GM04503 (cell line): ENCODE measurements at places on chromosomes 1 and 21.

GRCh38 chr1:147664206-147664605 is 6.1 kb downstream of the ACP6 start:
- no peak for DNase-seq

DNA sequence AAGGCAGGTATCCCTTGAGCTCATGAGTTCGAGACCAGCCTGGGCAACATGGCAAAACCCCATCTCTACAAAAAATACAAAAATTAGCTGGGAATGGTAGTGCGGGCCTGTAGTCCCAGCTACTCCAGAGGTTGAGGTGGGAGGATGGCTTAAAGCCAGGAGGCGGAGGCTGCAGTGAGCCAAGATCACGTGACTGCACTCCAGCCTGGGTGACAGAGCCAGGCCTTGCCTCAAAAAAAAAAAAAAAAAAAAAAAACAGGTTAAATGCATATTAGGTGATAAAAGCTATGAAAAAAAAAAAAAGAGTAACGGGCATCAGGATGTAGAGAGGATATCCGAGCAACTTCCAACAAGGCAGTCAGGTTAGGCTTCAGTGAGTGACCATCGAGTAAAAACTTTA is 2.8 kb upstream of the SRRM1 start:
- no peak for DNase-seq

DNA sequence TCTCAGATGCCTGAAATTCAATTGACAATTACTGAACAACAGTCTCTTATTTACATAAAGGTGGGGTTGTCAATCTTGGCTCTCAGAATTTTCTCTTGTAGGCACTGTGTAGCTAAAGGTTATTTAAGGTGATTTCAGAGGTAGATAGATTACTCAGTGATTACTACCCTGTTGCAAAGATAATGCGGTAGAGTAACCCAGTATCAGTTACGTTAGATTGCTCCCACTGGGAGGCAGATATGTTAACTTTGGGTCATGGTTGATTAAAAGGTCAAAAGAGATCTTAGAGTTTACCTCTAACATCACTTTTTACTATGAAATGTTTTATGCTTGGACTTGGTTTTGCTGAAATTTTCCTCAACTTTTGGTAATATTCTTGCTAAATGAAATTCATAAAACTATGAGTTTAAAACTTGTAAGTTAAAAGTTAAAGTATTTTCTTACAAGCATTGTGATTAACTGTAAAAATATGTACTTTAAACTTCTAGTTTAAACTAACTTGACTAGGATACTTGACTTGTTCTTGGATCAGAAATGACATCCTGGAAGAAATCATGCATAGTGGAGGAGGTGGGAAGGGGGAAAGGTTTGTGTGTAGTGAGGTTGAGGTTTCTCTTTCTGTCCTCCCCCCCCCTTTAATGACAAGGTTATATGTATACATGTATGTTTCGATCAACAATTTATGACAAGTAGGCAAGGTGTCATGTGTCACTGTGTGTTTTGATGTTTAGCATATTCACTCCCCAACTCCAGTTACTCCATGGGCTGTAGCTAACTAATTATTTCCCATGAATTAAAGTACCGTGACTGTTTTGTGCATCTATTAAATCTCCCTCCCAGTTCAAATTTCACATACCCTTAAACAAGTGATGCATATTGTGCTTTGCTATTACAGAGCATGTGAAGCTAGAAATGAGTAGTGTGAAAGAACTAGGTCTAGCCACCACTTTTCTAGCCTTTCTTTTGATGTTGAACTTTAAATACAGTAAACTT is 2.9 kb downstream of the LAMC1 start:
- DNase-seq: no peak

- no peak for DNase-seq
These were observed 21.5 kb downstream of the SEMA6C start for GRCh38 chr1:151124763-151125403.

DNA sequence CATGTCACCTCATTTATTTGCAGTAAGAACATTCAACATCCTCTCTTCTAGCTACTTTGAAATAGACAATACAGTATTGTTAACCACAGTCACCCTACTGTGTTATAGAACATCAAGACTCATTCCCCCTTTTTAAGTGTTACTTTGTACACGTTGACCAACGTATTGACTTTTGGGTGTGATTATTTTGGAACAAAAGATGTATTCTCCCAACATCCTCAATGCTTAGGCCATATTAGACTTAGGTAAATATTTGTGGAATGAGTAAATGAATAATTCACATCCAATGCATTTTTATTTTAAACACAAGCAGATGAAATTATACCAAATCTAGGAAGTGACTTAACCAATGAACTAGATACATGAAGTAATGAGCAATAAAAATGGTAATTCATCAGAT is 296.6 kb downstream of the CHRM3 start:
- no peak for DNase-seq

- no peak for DNase-seq
These were observed 72.1 kb downstream of the RGS13 start for GRCh38 chr1:192707978-192708547.

DNA sequence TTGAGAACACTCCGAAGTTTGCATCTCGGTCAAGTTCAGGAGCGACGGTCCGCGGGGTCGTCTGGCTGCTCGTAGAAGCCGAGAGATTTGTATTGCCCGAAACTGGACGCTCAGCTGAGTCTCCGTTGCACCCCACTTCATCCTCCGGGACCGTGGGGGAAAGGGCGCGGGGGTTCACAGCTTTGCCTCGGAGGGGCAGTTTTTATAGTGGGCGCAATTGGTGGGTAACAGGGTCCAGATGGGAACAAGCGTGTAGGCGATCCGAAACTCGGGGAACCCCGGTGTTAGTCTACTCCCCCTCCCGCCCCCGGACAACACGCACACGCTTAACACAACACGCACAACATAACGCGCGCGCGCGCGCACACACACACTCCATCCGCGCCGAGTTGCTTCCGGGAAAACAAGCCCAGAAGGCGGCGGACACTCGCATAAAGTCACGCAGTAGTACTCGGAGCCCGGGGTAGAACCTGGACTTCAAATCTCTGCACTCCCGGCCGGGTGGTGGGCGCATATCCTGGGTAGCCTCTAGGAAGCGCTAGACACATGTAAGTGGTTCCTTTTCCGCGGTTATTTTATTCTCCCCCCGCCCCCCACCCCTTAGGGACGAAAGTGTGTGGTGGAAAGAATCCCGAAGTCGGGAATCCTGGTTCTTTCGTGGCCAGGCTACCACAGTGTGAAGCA is 1.1 kb upstream of the JUN start:
- peak; percentile 76 for DNase-seq

DNA sequence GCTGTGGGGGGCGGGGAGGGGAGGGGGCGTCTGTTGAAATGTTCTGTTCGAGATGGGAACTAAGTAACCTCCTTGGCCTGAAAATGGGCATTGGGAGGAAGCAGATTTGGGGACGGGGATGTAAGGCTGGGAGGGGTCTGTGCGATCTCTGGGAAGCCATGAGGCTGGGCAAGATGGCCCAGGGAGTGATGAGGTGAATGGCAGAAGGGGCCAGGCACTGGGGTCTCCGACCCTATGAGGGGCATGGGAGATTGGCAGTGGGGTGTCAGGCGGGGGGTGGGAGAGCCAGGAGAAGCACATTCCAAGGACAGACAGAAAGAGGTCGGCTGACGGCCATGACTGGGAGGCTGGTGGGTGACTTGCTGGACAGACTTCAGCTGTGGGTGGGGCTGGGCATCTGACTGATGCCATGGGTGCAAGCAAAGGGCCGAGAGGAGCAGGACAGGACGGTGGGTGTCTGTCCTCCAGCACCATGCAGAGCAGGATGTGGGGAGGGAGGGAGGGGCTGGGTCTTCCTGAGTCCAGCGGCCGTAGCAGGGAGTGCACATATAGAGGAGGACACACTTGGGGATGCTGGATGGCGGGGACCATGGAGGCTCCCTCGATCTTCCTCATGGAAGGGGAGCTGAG is 30.0 kb upstream of the COL18A1 start:
- no peak for DNase-seq

- DNase-seq: no peak
These were observed 131.9 kb downstream of the BACH1 start for GRCh38 chr21:29430576-29430975.

GRCh38 chr21:28805885-28806284 is 186.8 kb downstream of the LTN1 start:
- DNase-seq: peak; percentile 65

- DNase-seq: no peak
These were observed 424.3 kb downstream of the SETD4 start for GRCh38 chr21:35635994-35636393.

- DNase-seq: no peak
These were observed 31.1 kb downstream of the CD55 start for GRCh38 chr1:207352554-207352953.

DNA sequence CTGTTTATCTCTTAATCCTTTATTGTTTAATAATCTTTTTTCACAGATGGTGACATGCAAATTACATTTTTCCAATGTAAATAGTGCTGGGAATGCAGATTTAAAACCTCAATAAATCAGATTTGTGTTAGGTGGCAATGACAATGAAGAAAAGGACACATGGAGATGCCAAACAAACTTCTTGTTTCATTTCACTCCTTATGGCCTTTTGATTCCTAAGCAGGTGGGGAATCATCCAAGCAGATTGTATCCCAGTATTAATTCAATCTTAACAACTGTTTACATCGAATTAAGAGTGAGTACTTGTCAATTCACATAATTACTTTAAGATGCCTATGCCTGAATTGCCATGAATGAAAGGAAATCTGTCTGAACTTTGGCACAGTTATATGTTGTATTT is 98.9 kb upstream of the RGS18 start:
- no peak for DNase-seq

- DNase-seq: no peak
These were observed 174.0 kb upstream of the ATP1B1 start for GRCh38 chr1:168932539-168932938.

- DNase-seq: no peak
These were observed 3.9 kb upstream of the CD101 start for GRCh38 chr1:116997636-116998035.

DNA sequence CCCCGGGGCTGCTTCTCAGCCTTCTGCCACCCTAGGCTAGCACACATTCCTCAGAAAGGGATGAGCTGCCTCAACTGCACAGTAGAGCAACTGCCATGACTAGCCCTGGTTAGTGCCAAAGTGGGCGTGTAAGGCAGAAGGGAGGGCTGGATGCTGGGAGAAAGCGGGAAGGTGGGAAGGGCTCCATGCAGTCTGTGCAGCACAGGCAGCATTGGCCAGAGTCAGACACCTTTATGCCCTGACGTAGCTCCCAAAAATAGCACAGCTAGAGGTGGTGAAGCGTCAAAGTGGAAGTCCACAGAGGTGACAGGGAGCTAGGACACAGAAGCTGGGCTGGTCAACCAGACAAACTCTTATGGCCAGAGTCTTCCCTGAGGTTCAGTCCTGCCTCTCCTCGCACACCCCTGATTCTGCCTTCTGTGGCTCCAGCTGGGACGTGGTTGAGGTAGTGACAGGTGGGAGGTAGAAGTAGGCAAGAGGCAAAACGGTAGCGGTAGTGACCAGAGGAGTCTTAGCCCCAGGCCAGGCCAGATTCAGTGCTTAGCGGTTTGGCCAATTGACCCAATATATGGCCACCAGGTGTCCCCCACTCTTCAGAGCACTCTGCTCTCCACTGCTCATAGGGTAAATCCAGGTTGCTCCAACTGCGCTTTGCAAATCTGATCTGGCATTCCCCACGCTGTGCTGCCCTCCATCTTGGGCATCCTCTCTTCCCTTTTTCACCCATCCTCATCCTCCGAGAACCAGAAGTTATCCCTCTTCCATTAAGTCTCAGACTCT is 45.6 kb downstream of the DDX20 start:
- DNase-seq: no peak

DNA sequence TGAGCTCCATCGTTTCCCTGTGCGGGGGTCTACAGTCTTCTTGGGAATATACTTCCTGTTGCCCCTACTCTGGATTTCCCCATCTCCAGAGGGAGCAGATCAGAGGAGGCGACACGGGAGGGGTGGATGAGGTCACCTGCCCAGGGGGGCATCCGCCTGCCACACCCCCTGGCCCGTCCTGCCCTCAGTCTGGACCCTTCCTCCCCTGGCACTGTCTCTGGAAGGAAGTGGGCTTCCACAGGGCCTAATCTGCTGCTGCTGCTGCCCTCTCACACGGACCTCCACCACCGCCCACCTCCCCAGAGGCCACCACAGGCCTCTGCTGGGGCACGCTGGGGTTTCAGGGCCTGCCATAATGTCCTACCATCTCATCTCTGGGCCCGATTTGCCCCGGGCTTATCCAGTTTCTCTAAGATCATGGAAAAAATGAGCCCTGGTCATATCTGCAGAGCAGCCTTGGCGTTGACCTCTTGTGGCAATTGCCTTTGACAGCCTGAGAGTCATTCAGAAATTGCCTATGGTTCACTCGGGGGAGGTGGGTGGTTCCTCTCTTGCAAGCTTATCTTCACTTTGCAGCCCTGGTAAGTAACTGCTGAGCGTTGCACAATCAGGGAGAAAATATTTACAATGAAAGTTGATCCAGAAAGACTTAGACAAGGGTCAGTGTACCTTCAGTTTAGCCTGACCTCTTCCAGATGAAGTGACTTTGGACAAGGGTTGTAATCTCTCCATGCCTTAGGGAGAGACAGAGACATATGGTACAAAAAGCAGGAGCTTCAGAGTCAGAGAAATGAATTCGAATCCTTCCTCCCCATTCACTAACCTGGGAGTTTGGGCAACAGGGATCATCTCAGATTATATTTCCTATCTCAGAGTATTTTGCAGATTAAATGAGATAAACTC is 252.4 kb downstream of the TOMM20 start:
- no peak for DNase-seq

- no peak for DNase-seq
These were observed 14.4 kb downstream of the FHAD1 start for GRCh38 chr1:15261155-15262002.

- no peak for DNase-seq
These were observed 30.6 kb downstream of the LY9 start for GRCh38 chr1:160826546-160826945.

GRCh38 chr1:16984717-16985116 is 4.3 kb upstream of the MFAP2 start:
- peak; percentile 61 for DNase-seq

DNA sequence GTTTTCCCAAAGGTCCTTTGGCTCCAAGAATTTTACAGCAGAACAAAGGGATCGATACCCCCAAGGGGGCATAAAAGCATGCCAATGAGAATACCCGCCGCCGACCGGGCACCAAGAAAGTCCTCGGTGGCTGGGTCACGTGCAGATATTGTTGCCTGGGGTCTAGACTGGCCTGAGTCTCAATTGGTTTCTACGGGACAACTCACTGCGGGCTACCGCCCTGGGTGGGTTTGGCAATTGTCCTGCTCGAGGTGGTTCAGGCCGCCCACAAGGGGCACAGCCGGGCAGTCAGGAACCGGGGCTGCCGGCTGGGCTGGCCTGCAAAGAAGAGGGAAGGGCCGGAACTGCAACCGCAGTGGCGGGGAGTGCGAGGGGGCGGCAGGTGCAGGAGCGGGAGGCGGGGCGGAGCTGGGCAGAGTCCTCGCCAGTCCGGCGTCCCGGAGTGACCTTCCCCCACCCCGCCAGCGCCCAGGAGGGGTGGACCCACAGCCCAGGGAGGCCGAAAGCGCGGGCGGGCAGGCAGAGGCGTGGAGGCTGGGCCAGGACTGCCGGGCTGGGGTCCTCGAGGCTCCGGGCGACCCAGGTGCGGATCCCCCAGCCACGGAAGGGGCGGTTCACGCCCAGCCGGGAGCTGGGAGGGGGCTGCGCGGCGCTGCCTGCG is 926 bp upstream of the ATP1B1 start:
- DNase-seq: no peak

- no peak for DNase-seq
These were observed 56.6 kb downstream of the SUCO start for GRCh38 chr1:172589553-172589952.

GRCh38 chr1:116298746-116299145 is 74.3 kb upstream of the ATP1A1 start:
- no peak for DNase-seq

GRCh38 chr1:75618382-75618781 is 7.5 kb upstream of the SLC44A5 start:
- DNase-seq: no peak
